WTC11 (cell line): ENCODE measurements at places on chromosomes 16 and 17. TPM values are rescaled to one million over a fixed set of nuclear protein-coding genes. Genes with fewer than 3 reads are reported as not detected.

The MYH8 gene
- not detected in 3 replicates for total RNA-seq

GRCh38 chr17:39237586-39237985 is 11.8 kb upstream of the STAC2 start:
- no peak for DNase-seq

- DNase-seq: peak; percentile 79
These were observed 17.0 kb downstream of the DUSP14 start for GRCh38 chr17:37506678-37507077.

- no peak for DNase-seq
These were observed 7.9 kb downstream of the KATNB1 start for GRCh38 chr16:57743458-57743857.

DNA sequence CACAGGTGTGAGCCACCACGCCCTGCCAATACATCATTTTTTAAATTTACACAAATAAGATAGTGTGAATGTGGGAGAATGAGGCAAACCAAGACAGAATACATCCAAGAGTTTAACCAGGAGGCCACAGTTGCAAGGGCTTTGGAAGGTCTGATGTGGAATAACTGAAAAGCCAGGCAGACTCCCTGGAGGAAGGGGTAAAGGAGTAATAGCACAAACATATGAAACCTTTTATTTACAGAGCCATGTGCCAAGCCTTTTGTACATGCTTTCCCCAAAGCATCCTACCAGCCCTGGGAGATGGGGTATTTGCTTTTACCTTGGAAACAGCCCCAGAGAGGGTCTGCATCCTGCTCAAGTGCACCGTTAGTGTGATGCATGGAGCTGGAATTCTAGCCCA is 4.7 kb downstream of the ADGRG3 start:
- no peak for DNase-seq
